ENCODE measurements at places on chromosomes 12 and 14. TPM values are rescaled to one million over a fixed set of nuclear protein-coding genes. Genes with fewer than 3 reads are reported as not detected.

The TMEM233 gene
- total RNA-seq, result 0.46 TPM

- no peak for DNase-seq
Measured at GRCh38 chr14:101808894-101809670, 47.6 kb downstream of the PPP2R5C start.

DNA sequence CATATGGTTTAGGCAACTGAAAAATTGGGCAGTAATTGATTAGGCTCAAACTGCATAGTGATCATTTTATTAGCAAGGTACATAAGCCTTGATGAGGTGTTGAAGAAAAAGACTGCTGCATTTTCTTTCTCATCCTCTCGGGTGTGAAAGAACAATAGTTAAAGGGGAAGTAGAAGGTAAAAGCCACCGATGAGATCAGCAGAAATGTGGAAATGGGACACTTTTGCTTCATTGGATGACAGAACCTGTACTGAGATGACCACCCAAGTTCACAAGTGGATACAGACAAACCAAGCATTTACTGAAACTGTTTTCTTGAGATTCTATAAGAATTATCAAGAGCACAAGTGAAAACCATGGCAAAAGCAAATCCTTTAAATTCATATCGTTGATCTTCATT is 184.0 kb downstream of the TMX1 start:
- DNase-seq, result no peak

GRCh38 chr12:91327889-91328288 is 145.3 kb upstream of the DCN start:
- no peak for DNase-seq

The MGP gene
- 190 TPM for total RNA-seq

The LALBA gene
- not detected for total RNA-seq

- DNase-seq, result no peak
Measured at GRCh38 chr14:71592361-71592760, 339.9 kb upstream of the RGS6 start.

The POLE gene
- 16.6 TPM for total RNA-seq

The FGD4 gene
- total RNA-seq, result 50.8 TPM

- no peak for DNase-seq
Measured at GRCh38 chr14:99268810-99269707, 2.9 kb downstream of the BCL11B start.

- no peak for DNase-seq
Measured at GRCh38 chr14:32202491-32202997, 525 bp downstream of the RNU6-8 start.

The PTCSC3 gene
- total RNA-seq, result 0.83 TPM

Measured in upper lobe of left lung (tissue), 6 donors.